ENCODE measurements at places on chromosomes 1 and 21. TPM values are rescaled to one million over a fixed set of nuclear protein-coding genes. Genes with fewer than 3 reads are reported as not detected.

Gene INTS7
- total RNA-seq: 9.6 TPM

- peak overlapping the region; percentile 97 for H3K4me3 ChIP-seq
These were observed 810 bp upstream of the HLX start for GRCh38 chr1:220878191-220879075.

DNA sequence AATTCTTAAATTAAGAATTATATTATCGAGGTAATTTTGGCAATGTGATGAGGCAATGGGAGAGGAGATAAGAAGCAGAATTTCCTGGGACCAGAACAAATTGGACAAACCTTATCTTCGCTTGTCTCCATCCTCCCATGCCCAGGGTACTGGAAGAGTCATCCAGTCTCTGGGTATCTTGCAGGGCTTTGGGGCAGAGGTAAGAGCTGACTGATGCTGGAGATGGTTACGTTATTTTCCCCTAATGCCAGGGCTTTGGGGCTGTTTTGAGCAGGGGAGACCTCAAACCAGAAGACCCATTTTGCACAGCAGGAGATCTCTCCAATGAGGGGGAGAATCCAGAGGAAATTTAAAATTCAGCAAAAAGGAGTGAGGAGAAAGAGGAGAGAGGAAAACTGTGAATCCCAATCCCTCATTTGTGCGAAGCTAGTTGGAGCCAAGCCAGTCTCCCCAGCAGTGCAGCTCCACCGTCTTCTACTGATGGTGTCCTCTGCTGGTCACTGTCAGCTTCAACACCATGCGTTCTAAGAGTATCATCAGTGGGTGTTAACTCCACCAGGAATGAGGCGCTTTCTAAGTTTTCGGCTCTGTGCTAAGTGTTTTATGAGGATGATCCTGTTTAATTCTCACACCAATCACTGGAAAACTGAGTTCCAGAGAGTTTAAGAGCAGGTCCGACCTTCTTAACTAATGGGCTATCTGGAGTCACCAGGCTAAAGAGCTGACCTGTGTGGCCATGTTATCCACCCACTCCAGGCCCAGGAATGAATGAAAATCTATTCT lies 86.8 kb upstream of the CD34 start:
- H3K4me1 ChIP-seq: no peaks in the 10 kb centered on the region
- peak; percentile 47 for DNase-seq
- H3K27ac ChIP-seq: no peak overlapping the region
- H3K4me3 ChIP-seq: no peak overlapping the region
- no peaks in the 10 kb centered on the region for H3K36me3 ChIP-seq
- peaks cover 22% of the 10 kb centered on the region for H3K27me3 ChIP-seq

GRCh38 chr1:29281571-29281970 lies 45.2 kb downstream of the PTPRU start:
- no peak for DNase-seq
- no peak overlapping the region for H3K27ac ChIP-seq
- peaks cover 3% of the 10 kb centered on the region for H3K27me3 ChIP-seq
- H3K4me3 ChIP-seq: no peak overlapping the region
- H3K4me1 ChIP-seq: peaks cover 22% of the 10 kb centered on the region

DNA sequence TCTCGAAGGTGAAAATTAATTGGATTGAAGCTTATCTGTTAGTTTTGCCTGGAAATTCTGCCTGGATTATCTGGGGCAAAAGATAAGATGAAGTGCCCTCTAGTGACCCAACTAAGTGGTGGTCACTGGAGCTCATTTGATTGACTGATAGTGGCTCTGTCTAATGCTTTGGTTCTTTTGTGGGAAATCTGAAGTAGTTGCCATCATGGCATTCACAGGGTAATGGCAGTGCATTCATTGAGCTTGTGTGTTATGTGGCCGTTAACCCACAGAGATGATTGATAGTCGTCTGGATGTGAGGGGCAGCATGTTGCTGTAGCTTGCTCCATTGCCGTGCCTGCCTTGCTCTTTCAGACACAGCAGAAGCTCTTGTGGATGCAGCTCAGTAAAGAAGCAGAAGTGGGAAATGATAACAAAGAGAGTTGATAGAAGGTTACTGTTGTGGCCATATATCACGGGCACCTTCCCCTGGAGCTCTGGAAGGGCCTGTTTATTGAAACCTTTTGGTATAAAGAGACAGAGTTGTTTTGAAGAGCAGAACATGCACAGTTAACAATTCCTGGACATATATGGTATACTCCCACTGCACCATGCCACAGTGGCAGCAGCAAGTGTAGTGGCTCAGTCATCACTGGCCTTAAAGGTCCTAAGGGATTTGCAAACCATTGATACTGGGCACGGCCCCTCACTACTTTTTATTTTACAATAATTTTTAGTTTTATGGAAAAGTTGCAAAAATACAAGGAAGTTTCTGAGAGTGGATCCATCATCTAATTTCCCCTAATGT lies 42.0 kb downstream of the CXADR start:
- H3K27ac ChIP-seq: no peak overlapping the region
- no peaks in the 10 kb centered on the region for H3K4me1 ChIP-seq
- DNase-seq: no peak
- H3K36me3 ChIP-seq: no peaks in the 10 kb centered on the region

DNA sequence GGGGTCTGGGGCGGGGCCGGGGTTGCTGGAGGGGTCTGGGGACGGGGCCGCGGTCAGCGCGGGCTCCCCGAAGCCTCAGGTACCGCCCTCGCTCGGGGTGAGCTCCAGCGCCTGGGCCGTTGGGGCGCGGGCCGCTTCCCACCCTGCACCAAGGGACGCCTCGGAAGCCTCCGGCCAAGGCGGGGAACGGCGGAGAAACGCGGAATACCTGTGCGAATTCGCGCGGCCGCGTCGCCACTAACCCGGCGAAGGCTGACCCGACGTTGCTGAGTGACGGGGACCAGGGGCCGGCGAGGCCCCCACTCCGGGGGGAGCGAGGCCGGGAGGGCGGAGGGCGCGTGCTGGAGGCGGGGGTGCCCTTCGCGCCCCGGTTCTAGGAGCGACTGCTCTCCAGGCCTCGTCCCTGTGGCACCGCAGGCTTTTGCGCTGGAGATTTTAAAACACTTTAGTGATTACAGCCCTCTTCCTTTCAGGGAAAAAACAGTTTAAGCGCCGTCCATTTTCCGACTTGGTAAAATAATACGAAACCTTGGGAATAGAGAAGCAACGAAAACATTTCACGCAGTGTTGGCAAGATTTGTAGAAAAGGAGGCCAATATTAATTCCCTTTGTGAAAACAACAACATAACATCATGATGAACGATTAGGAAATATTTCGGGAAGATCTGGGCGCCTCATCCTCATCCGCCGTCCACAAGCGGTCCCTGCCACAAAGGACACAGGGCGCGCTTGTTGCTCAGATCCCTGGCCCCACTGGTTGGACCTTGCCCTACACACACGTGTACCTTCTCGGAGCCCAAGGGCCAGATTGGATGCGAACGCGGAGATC lies 971 bp upstream of the GNG4 start:
- H3K27ac ChIP-seq: no peak overlapping the region
- peaks cover 4% of the 10 kb centered on the region for H3K36me3 ChIP-seq
- no peak for DNase-seq
- peaks cover 15% of the 10 kb centered on the region for H3K4me1 ChIP-seq

DNA sequence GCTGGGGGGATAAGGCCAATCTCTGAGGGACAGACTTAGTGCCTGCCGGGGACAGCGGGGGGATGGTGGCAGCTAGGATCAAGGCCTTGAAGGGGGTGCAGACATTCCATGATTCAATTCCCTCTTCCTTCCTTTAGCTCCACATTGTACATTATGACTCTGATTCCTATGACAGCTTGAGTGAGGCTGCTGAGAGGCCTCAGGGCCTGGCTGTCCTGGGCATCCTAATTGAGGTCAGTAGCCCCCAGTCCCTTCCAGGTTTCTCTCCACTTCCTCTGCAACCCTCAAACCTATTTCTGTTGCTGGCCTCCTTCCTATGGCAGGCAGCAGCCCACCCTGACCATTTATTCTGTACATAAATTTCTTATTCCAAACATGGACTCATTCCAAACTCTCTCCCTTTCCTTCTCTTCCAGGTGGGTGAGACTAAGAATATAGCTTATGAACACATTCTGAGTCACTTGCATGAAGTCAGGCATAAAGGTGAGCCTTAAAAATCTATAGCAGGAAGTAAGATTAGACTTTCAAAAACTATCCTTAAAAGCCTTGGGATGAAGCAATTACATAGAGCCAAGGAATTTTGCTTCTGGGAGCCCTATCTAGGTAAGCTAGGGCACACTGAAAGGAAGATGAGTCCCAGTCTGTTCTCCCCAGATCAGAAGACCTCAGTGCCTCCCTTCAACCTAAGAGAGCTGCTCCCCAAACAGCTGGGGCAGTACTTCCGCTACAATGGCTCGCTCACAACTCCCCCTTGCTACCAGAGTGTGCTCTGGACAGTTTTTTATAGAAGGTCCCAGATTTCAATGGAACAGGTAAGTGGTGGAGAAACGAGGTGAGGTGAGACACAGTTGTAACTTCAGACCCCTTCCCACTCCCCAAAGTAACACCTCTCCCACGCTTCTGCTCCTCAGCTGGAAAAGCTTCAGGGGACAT lies 5.1 kb downstream of the CA14 start:
- peaks cover 19% of the 10 kb centered on the region for H3K36me3 ChIP-seq
- H3K4me3 ChIP-seq: no peak overlapping the region
- DNase-seq: no peak
- H3K27ac ChIP-seq: no peak overlapping the region
- H3K27me3 ChIP-seq: peaks cover 11% of the 10 kb centered on the region

Gene PPIAL4G
- total RNA-seq: not detected

- peaks cover 2% of the 10 kb centered on the region for H3K27me3 ChIP-seq
- no peak overlapping the region for H3K4me3 ChIP-seq
- DNase-seq: no peak
- H3K4me1 ChIP-seq: peaks cover 11% of the 10 kb centered on the region
- peaks cover 5% of the 10 kb centered on the region for H3K36me3 ChIP-seq
- no peak overlapping the region for H3K27ac ChIP-seq
These were observed 28.7 kb downstream of the LYST start for GRCh38 chr1:235838021-235838420.

DNA sequence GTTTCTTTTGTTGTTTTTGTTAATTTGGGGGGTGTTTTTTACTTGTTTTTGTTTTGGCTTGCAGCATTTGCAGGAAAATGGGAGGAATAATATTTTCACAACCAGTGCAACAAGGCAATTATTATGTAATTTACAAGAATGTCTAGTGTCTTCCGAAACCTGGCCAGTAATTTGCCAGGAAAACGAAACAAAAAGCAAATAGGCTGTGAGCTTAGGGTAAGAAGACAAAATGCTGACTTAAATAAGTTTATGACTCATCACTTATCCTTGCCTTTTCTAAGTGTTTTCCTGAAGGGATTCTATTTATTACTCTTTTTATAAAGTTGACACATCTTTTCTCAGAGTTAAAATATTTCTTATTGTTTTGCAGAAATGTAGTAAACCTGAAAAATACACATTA lies 49.8 kb downstream of the KCNT2 start:
- DNase-seq: peak; percentile 66
- H3K27ac ChIP-seq: peak overlapping the region; percentile 79
- H3K4me3 ChIP-seq: peak overlapping the region; percentile 93
- H3K36me3 ChIP-seq: peaks cover 4% of the 10 kb centered on the region

DNA sequence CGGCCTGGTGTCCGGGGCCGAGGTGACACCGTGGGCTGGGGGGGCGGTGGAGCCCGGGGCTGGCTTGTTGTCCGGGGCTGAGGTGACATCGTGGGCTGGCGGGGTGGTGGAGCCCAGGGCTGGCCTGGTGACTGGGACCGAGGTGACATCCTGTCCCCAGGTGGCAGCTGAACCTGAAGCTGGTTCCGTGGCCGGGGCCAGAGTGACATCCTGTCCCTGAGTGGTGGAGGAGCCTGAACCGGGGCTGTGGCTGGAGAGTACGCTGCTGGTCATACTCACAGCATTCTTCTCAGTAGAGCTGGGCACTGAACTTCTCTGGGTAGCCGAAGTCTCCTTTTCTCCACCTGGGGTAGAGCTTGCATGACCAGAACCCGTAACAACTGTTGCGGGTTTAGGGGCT lies 15.8 kb downstream of the THBS3 start:
- peak overlapping the region; percentile 55 for H3K27ac ChIP-seq
- H3K36me3 ChIP-seq: peaks cover 11% of the 10 kb centered on the region
- H3K4me3 ChIP-seq: no peak overlapping the region
- peaks cover 36% of the 10 kb centered on the region for H3K4me1 ChIP-seq

Gene CRYAA
- not detected for total RNA-seq

DNA sequence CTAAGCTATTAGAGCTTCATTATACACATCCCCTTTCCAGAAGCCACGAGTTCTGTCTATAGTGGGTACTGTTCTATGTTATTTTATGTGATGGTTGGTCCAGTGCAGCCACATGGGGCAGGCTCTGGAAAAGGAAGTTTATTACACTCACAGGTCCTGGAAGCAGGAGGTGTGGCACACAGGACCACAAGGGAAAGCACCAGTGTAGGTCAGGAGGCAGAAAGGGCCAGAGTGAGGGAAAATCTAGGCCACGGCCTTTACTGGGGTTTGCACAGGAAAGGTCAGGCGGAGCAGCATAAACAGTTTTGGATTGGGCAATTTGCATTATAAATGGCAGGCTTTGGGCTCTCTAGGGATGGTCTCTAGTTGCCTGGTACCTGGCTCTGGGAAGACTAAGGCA lies 21.8 kb upstream of the CNIH3 start:
- H3K4me3 ChIP-seq: no peak overlapping the region
- DNase-seq: no peak
- H3K27ac ChIP-seq: no peak overlapping the region
- peaks cover 2% of the 10 kb centered on the region for H3K27me3 ChIP-seq
- H3K4me1 ChIP-seq: peaks cover 32% of the 10 kb centered on the region

- H3K36me3 ChIP-seq: no peaks in the 10 kb centered on the region
- no peak overlapping the region for H3K27ac ChIP-seq
- no peak overlapping the region for H3K4me3 ChIP-seq
- peaks cover 2% of the 10 kb centered on the region for H3K27me3 ChIP-seq
- no peak for DNase-seq
These were observed 858.1 kb upstream of the ADAMTS5 start for GRCh38 chr21:27825035-27825434.

DNA sequence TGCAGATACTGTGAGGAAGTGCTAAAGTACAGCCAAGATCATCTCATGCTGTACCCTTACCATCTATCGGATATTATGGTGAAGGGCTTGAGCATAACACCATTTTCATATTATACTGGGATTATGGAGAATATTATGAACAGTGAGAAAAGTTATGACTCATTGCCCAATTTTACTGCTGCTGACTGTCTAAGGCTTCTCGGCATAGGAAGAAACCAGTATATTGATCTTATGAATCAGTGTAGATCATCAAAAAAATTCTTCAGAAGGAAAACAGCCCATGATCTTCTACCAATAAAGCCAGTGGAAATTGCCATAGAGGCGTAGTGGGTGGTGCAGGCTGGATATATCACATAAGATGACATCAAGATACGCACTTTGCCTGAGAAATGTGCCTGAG lies 47.7 kb downstream of the PPIAL4G start:
- peaks cover 12% of the 10 kb centered on the region for H3K27me3 ChIP-seq
- DNase-seq: no peak
- H3K4me3 ChIP-seq: no peak overlapping the region
- no peaks in the 10 kb centered on the region for H3K36me3 ChIP-seq
- H3K4me1 ChIP-seq: no peaks in the 10 kb centered on the region

Gene SH2D2A
- not detected for total RNA-seq

Gene TCP10L
- total RNA-seq: 0.14 TPM

GRCh38 chr1:224133741-224134299 lies 19.9 kb downstream of the FBXO28 start:
- peaks cover 13% of the 10 kb centered on the region for H3K4me1 ChIP-seq
- no peak for DNase-seq
- H3K36me3 ChIP-seq: peaks cover 23% of the 10 kb centered on the region
- H3K27me3 ChIP-seq: no peaks in the 10 kb centered on the region

GRCh38 chr1:8016210-8016894 lies 9.8 kb downstream of the ERRFI1 start:
- no peaks in the 10 kb centered on the region for H3K27me3 ChIP-seq
- peaks cover 22% of the 10 kb centered on the region for H3K36me3 ChIP-seq
- H3K27ac ChIP-seq: peak overlapping the region; percentile 19
- peaks cover 79% of the 10 kb centered on the region for H3K4me1 ChIP-seq
- DNase-seq: no peak

Gene TFF2
- not detected for total RNA-seq
